ENCODE measurements at places on chromosomes 5 and 9.

- no peak for DNase-seq
Measured at GRCh38 chr5:556909-557441, 32.7 kb upstream of the SLC9A3 start.

DNA sequence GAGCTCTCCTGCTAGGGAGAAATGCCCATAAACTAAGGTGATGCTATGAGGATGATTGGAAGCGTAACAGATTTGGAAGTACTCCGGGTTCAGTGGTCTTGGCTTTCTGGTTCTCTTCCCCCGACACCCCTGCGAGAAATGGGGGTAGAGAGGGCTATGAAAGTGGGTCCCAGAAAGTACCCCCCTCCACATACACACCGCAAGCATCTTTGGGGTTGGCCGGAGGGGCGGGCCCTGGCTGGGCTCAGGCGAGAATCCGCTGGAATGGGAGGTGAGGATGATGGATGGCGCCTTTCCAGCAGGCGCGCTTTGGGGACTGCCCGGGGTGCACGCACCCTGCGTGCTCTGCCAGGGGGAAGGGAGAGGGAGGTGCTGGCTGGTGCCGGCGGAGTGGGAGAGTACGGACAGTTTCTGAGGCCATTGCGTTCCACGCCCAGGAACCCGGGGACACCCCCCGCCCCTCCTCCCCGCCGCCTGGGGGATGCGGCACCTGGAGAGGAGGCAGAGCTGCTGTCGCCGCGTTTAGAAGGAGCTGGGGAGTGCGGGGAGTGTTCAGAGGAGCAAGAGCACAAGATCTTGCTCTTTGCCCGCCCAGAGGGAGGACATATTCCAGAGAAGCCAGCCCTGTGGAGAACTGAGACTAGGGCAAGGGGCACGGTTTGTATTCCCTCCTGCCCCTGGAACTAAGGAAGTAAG, 1.9 kb downstream of the PCSK5 start:
- DNase-seq: peak; percentile 70

DNA sequence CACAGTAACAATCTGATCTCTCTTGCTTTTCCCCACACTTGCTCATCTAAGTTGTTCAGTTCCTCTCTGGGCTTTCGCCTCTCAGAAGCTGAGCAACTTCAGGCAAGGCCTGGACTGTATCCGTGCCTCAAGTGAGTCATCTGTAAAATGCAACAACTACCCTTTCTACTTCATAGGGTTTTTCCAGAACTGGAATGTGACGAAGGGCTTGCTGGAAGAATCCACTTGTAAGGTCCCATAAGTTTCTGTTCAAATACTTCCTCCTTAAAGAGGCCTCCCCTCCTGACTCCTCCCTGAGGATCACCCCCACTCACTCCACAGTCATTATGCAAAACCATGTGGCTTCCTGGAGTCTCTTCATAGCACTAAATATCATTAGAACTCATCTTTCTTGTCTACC, 17.5 kb upstream of the INSYN2B start:
- DNase-seq: no peak

GRCh38 chr5:77266291-77266690, 55.8 kb downstream of the PDE8B start:
- DNase-seq: no peak

DNA sequence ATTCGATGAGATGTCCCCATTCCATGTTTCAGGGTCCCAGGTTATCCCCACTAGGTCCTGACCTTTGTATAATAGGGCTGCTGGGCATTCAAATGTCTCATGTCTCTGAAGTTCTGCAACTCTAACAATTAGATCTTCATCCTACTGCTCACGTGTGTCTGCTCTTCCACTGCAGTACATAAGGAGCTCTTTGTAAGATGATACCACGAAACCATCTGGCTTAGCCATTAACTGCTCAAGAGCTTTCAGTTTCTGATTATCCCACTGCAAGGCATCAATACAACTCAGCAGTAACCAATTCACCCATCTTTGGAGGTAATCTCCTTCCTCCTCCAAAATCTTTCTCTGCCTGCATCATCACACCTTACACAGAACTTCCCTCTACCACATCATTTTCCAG, 49.9 kb upstream of the PPP2CA start:
- DNase-seq: no peak

DNA sequence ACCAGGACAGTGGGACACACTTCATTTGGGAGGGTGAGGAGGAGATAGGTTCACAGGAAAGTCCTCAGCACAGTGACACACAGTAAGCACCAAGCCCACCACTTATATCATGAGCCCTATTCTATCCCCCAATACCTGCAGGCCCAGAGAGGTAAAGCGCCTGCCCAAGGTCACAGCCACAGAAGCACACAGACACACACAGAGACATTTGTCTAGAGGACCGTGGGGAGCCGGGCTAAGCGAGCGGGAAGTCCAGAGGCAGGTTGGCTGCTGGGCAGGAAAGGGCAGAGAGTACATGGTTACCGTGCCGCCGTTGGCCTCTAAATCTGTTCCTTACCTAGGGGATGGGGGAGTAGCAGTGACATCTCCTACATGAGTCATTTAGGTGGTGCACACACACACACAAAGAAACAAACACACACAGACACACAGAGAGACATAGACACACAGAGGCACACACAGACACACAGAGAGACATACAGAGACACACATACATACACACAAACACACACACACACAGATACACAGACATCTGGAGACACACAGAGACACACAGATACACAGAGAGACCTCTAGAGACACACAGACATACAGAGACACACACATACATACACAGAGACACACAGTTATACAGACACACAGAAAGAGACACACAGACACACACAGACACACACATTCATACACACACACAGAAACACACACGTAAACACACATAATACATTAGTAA, 15.9 kb upstream of the DUSP1 start:
- DNase-seq: no peak

GRCh38 chr9:97659771-97660170, 26.1 kb downstream of the NCBP1 start:
- no peak for DNase-seq

GRCh38 chr9:6605202-6605601, 40.3 kb downstream of the GLDC start:
- no peak for DNase-seq

GRCh38 chr9:4873066-4873465, 80.3 kb downstream of the RCL1 start:
- DNase-seq: no peak

GRCh38 chr5:510521-510920, 13.7 kb downstream of the SLC9A3 start:
- no peak for DNase-seq

DNA sequence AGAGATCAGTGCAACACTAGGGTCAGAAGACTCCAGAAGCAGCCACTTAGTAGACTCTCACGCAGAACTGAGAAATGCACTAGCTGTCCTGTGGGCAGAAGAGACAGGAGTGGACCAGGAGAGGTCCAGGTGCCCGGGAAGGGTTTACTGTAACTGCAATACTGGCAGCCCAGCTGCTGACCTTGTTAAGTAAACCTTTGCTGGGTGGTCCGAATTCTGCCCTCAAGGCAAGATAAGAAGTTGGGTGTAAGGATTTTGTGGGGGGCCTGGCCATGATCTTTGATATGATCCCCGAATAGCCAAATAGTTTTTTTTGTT, 91.3 kb downstream of the PDE6A start:
- DNase-seq: no peak

- no peak for DNase-seq
Measured at GRCh38 chr5:1507014-1507375, 16.8 kb downstream of the LPCAT1 start.

- no peak for DNase-seq
Measured at GRCh38 chr5:61277190-61277589, 54.9 kb upstream of the ZSWIM6 start.

GRCh38 chr9:71465392-71465791, 302.9 kb downstream of the CEMIP2 start:
- no peak for DNase-seq

GRCh38 chr5:37015795-37016666, 139.5 kb downstream of the NIPBL start:
- DNase-seq: no peak

GRCh38 chr5:7615566-7616061, 219.7 kb downstream of the ADCY2 start:
- no peak for DNase-seq

GRCh38 chr9:112061152-112061740, 113.9 kb downstream of the SUSD1 start:
- no peak for DNase-seq

GRCh38 chr5:30156156-30156555, 1037.3 kb upstream of the CDH6 start:
- DNase-seq: no peak

DNA sequence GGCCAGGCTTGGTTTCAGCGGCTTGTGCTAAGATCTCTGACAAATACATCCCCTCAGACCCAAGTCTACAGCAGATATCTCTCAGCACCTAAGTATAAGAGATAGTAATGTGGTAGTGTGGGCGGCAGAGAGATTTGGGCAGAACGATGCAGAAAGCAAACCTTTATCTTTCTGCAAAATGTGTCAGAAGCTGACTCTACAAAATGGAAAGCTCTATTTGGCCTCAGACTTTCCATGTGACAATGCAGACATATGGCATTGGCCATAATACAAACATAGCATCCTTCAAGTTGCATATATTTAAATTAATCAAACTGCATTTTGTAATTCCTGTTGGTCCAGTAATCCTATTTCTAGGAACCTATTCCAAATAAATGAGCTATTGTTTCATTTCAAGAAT, 102.5 kb upstream of the RAI14 start:
- DNase-seq: no peak

DNA sequence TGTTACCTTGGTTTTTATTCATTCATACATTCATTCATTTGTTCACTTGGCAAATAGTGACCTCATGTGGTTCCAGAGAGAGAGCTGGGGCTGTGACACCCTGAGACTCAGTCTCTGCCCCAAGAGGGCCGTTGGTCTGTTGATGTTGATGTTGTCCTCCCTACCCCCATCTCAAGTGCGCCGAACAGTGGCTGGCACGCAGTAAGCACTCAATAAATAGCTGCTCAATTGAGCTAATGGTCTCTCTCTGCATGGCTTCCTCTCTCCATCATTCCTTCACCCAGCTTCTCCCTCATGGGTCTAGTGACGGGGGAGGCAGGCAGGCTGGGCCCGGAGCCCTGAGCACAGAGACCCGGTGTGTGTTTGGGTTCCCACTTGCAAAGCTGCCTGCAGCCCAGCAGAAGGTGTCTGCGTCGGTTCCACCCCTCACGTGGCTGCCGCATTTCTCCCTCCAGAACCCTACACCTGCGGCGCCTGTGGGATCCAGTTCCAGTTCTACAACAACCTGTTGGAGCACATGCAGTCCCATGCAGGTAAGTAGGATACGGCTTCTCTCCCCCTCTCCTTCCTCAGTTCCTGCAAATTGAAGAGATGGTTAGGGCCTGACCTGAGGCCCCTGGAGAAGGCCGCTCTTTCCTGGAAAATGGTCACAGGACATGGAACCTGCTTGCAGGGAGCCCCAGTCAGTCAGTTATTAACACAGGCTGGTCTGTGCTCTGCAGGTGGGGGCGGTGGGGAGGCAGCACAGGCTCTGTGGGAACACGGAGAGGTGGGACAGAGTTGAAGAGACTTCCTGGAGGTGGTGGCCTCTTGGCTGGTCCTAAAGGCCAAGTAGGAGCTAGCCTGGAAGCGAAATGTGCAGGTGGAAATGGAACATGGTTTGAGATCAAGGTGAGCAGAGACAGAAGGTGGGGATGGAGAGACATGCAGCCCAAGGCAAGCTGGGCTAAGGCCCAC, 42.0 kb downstream of the AMBP start:
- DNase-seq: peak; percentile 34

DNA sequence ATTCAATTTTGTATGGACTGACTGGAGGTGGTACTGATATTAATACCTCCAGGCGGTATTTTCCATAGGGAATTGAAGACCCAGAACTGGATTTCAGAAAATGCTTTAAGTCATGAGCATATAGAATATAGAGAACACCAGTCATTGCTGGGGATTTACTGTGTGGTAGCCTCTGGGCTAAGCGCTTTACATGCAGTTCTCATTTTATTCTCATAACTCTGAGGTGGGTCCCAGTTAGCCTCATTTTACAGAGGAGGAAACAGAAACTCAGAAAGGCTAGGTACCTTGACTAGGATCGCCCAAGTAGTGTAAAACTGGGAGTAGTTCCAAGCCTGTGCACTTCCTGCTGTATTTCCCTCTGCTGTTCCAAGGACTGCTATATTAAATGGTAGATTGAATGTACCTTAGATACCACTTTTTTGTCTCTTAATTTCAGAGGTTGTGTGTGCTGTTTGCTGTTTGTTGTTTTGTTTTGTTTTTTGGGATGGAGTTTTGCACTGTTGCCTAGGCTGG, 13.8 kb downstream of the SLC44A1 start:
- DNase-seq: no peak

- no peak for DNase-seq
Measured at GRCh38 chr5:97355775-97356174, 172.7 kb upstream of the RIOK2 start.

GRCh38 chr9:91147079-91147708, 214.5 kb downstream of the AUH start:
- no peak for DNase-seq

DNA sequence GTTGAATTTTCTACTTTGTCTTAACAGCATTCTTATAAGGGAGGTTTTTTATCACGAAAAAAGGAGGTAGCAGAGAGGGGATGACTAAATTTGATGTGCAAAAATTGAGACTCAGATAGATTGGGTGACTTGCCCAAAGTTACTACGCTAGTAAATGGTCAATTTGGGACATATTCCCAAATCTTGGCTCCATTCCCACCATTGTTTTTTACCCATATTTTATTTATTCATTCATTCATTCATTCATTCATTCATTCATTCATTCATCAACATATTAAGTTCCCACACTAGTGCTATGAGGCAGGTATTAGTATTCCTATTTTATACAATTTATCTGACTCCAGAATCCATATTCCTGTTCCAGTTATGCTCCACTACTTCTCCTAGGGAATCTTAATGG, 85.6 kb downstream of the HACD4 start:
- no peak for DNase-seq

- DNase-seq: no peak
Measured at GRCh38 chr5:150159741-150160179, 4.1 kb upstream of the PDGFRB start.

DNA sequence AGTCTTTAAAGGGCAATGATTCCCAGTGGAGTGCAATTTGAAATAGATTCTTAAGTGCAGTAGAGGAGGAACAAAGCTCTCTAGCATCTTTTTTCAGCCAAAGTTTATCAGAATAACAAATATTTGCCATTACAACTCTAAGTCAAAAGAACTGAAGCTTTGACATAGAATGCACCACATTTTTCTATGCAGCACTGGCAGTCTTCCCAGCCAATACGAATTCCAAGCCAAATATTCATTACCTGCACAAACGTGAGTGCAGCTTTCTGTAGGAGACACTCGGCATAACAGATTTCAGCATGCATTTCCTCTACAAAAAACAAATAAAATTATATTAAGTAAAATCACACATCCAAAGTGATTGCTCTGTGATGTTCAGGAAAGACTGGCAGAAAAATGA, 103.4 kb downstream of the TTC39B start:
- DNase-seq: no peak

DNA sequence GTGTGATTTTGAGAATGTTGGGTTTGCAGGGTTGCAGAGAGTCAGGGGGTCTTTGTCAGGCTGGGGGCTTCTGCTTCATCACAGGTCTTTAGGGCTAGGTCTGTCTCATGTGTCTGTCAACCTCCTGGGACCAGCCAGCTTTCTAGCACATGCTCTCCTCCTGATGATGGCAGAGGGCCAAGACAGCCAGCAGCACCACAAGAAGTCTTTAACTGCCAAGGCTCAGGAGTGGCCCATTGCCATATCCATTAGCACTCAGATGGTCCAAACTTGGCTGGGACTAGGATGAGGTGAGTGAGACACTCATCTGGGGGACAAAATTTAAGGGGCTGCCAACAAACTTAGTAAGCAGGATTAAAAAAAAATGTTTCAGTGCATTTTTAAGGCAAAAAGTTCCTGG, 384.2 kb upstream of the CDH10 start:
- DNase-seq: no peak

GRCh38 chr5:176183321-176184074, 54.7 kb upstream of the SIMC1 start:
- DNase-seq: no peak

Measured in H1 (cell line).